T-helper 1 cell treated with Interleukin-12 subunit alpha and Interleukin-12 subunit beta and Interleukin-4 antibody, amounts not matched to agents 30 ng/mL and 1 ng/mL, for 36 hours (primary cell): ENCODE measurements at places on chromosomes 16 and 17. TPM values are rescaled to one million over a fixed set of nuclear protein-coding genes. Genes with fewer than 3 reads are reported as not detected.

The KRTAP4-5 gene
- not detected in 2 replicates for total RNA-seq

The LGALS9B gene
- total RNA-seq = 0.59 TPM in 1 of 2 replicates, not detected in the other

The PDE6G gene
- 21.9 and 26.3 TPM in 2 replicates for total RNA-seq

The PEMT gene
- 14.1 and 24.3 TPM in 2 replicates for total RNA-seq

The GJC1 gene
- 1.3 and 1.4 TPM in 2 replicates for total RNA-seq

The MYH3 gene
- total RNA-seq = 6.1 TPM in 2 replicates

The KRTAP2-1 gene
- not detected in 2 replicates for total RNA-seq

The GRAPL gene
- total RNA-seq = 22.9 and 23.2 TPM in 2 replicates

The CTRL gene
- total RNA-seq = 9.5 and 10.9 TPM in 2 replicates

The KRTAP9-4 gene
- not detected in 2 replicates for total RNA-seq

The DPEP2 gene
- total RNA-seq = 14.4 and 16.1 TPM in 2 replicates

The TEX14 gene
- 0.44 TPM in 2 replicates for total RNA-seq

The GPRC5C gene
- 0.20 and 0.37 TPM in 2 replicates for total RNA-seq

The TUBG1 gene
- 54.7 and 60.5 TPM in 2 replicates for total RNA-seq

The TSNAXIP1 gene
- 0.32 and 0.61 TPM in 2 replicates for total RNA-seq

The ENPP7 gene
- total RNA-seq = not detected in 2 replicates

The TAX1BP3 gene
- 28.4 TPM in 2 replicates for total RNA-seq

The TPSG1 gene
- total RNA-seq = not detected in 2 replicates

The P3H4 gene
- 3.4 TPM in 2 replicates for total RNA-seq

The DCTN5 gene
- total RNA-seq = 106 and 107 TPM in 2 replicates

The C17orf78 gene
- total RNA-seq = not detected in 2 replicates

The TOX3 gene
- total RNA-seq = not detected in 2 replicates

The CFAP97D1 gene
- not detected in 2 replicates for total RNA-seq

The MT1F gene
- 21.9 and 25.2 TPM in 2 replicates for total RNA-seq

The HIC1 gene
- 101 and 105 TPM in 2 replicates for total RNA-seq

The HSD17B1 gene
- 0.34 and 0.59 TPM in 2 replicates for total RNA-seq

The GLIS2 gene
- 0.34 and 0.51 TPM in 2 replicates for total RNA-seq

The HEATR9 gene
- 0.56 and 0.85 TPM in 2 replicates for total RNA-seq

The DECR2 gene
- total RNA-seq = 7.9 and 10.7 TPM in 2 replicates

The CLDN9 gene
- 0.10 TPM in 1 of 2 replicates, not detected in the other for total RNA-seq

The PERCC1 gene
- not detected in 2 replicates for total RNA-seq

The CYB561 gene
- 13.1 and 15.4 TPM in 2 replicates for total RNA-seq

The CDH1 gene
- total RNA-seq = 0.93 and 1.3 TPM in 2 replicates

The KRT16 gene
- not detected in 2 replicates for total RNA-seq

The OTOA gene
- total RNA-seq = 0.05 and 0.12 TPM in 2 replicates

The KLHL36 gene
- 57.2 and 59.8 TPM in 2 replicates for total RNA-seq

The RCVRN gene
- total RNA-seq = not detected in 2 replicates

The KRT20 gene
- not detected in 2 replicates for total RNA-seq

The HOXB1 gene
- total RNA-seq = not detected in 2 replicates

The MILR1 gene
- total RNA-seq = 3.6 and 5.4 TPM in 2 replicates

The PPP1R27 gene
- total RNA-seq = not detected in 2 replicates

The MEIOB gene
- not detected in 2 replicates for total RNA-seq

The KCNH6 gene
- not detected in 2 replicates for total RNA-seq

The TNFRSF13B gene
- total RNA-seq = not detected in 2 replicates

The GRN gene
- total RNA-seq = 58.0 and 65.5 TPM in 2 replicates

The ZNF768 gene
- 6.7 and 6.9 TPM in 2 replicates for total RNA-seq

The CMTM4 gene
- 1.1 and 1.4 TPM in 2 replicates for total RNA-seq

The PSMC3IP gene
- total RNA-seq = 17.3 and 18.0 TPM in 2 replicates

The C1QTNF1 gene
- 0.12 TPM in 1 of 2 replicates, not detected in the other for total RNA-seq

The FBXO39 gene
- 5.5 and 6.4 TPM in 2 replicates for total RNA-seq

The ASPHD1 gene
- 0.17 and 0.32 TPM in 2 replicates for total RNA-seq

The CCDC200 gene
- total RNA-seq = 0.39 and 0.47 TPM in 2 replicates

The TOM1L2 gene
- 28.8 and 31.9 TPM in 2 replicates for total RNA-seq

The TK1 gene
- 50.4 and 52.5 TPM in 2 replicates for total RNA-seq

The MPP3 gene
- total RNA-seq = not detected in 2 replicates

The PIK3R5 gene
- total RNA-seq = 63.5 and 74.1 TPM in 2 replicates

The KRT9 gene
- total RNA-seq = not detected in 2 replicates

The FGF11 gene
- total RNA-seq = 15.0 and 15.4 TPM in 2 replicates

The C17orf113 gene
- total RNA-seq = 0.10 TPM in 2 replicates

The GPR179 gene
- not detected in 2 replicates for total RNA-seq
